ENCODE measurements at places on chromosomes 2 and 18. TPM values are rescaled to one million over a fixed set of nuclear protein-coding genes. Genes with fewer than 3 reads are reported as not detected.

The LINC00305 gene
- polyA plus RNA-seq: 0.09 TPM

The WDR7 gene
- polyA plus RNA-seq: 2.5 TPM

The COLEC11 gene
- polyA plus RNA-seq: 11.9 TPM

The ICA1L gene
- polyA plus RNA-seq: 3.5 TPM

The DUSP2 gene
- polyA plus RNA-seq: 1.3 TPM

The GNAL gene
- polyA plus RNA-seq: 0.72 TPM

The NYAP2 gene
- 0.07 TPM for polyA plus RNA-seq

The VWC2L gene
- polyA plus RNA-seq: 0.12 TPM

The KYNU gene
- polyA plus RNA-seq: 0.40 TPM

The ZDBF2 gene
- polyA plus RNA-seq: 1.6 TPM

DNA sequence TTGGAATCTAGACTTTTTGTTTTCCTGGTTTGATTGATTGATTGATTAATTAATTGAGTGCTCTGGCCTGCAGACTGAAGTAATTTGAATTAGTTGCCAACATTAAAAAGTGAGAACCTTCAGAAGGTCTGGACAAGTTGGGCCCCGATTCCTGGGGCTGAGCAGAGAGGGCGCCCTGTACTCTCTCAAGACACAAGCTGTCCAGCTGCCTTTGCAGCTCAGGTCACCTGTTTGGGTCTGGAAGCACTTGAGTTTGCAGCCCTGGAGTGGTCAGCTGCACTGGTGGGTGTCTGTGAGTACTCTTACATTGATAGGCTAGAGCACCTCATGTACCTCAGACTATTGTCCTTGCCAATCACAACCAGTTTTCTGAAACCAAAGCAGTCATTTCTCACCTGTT, 22.7 kb upstream of the CELF4 start:
- no peak overlapping the region for H3K4me3 ChIP-seq
- no peaks in the 10 kb centered on the region for H3K36me3 ChIP-seq
- H3K27ac ChIP-seq: no peak overlapping the region
- no peak for DNase-seq
- H3K4me1 ChIP-seq: no peaks in the 10 kb centered on the region

DNA sequence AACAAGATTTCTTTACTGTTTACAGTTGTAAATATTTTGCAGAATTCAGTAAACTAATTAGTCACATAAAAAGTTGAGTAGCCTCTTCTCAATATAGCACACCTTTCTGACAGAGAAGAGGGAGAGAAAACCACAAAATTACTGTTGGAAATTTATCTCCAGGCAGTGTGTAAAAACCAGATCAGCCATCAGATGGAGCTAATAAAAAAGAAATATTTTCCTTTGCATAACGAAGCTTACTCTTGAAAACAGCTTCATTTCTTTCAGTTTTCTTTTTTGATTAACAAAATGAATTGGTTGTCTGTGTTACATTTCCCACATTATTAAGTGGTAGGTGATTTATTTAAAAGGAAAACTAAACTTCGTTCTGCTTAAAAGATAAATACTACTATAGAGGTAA, 259.3 kb upstream of the KCNJ3 start:
- H3K36me3 ChIP-seq: no peaks in the 10 kb centered on the region
- no peaks in the 10 kb centered on the region for H3K27me3 ChIP-seq
- no peak overlapping the region for H3K27ac ChIP-seq

DNA sequence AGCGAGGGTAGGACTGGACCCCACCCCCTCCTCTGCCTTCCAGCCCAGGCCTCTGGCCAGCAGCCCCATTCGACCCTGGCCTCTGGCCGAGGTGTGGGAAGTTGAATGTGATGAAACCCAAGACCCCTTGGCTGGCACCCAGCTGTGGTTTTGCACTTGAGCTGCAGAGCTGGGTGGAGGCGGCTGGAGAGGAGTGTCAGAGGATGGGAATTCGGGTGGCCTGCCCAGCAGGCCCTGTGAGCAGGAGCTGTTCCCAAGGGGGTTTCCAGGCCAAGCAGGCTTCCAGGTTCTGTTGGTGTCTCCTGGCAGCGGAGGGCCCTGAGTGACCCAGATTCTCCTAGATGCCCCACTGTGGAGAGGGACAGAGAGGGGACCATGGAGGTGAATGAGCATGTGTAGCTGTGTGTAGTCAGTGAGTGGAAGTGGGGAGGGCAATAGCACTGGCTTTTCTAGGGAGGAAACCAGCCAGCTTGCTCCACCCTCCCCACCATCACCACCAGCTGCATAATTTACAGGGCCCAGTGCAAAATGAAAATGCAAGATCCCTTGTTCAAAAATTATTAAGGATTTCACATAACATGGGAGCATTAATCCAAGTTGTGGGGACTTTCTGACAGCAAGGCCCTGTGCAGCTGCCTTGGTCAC, 172.2 kb upstream of the HAAO start:
- H3K27me3 ChIP-seq: no peaks in the 10 kb centered on the region
- H3K4me1 ChIP-seq: no peaks in the 10 kb centered on the region
- no peak for DNase-seq
- H3K4me3 ChIP-seq: no peak overlapping the region

DNA sequence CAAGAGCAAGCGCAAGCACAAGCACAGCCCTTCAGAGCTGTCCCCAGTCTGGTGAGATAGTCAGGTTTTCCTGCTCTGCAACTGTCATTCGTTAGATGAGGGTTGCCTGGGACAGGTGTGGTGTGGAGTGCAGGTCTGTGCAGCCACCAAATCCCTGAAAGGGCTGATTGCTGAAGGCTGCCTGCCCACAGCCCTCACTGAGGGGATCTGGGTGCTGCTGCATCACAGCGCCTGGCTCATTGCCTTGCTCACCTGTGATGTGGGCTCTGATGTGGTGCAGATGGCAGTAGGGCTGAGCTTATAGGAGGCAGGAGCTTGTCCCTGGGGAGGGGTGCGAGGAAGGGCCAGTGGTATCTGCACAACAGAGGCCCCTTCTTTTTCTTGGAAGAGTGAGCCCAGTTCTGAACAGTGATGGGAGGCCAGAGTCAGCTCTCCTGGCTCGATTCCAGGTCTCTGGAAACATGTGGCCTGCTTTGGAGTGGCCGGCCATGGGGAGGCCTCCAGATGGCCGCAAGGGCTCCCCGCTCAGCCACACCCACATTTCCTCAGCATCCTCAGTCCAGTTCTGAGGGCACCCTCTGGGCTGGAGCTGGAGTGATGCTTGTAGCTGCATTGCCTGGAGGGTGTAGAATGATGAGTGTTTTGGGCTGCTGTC, 11.4 kb downstream of the UBE2F start:
- H3K36me3 ChIP-seq: no peaks in the 10 kb centered on the region
- DNase-seq: peak; percentile 49
- no peak overlapping the region for H3K27ac ChIP-seq
- no peak overlapping the region for H3K4me3 ChIP-seq
- H3K27me3 ChIP-seq: no peaks in the 10 kb centered on the region

GRCh38 chr2:118202707-118203303, 114.5 kb downstream of the INSIG2 start:
- no peaks in the 10 kb centered on the region for H3K4me1 ChIP-seq
- H3K4me3 ChIP-seq: no peak overlapping the region
- H3K36me3 ChIP-seq: no peaks in the 10 kb centered on the region
- no peak for DNase-seq
- no peak overlapping the region for H3K27ac ChIP-seq

GRCh38 chr2:160538559-160539355, 45.1 kb upstream of the RBMS1 start:
- no peaks in the 10 kb centered on the region for H3K27me3 ChIP-seq
- no peaks in the 10 kb centered on the region for H3K36me3 ChIP-seq
- H3K4me3 ChIP-seq: no peak overlapping the region
- no peak for DNase-seq
- no peak overlapping the region for H3K27ac ChIP-seq
- H3K4me1 ChIP-seq: no peaks in the 10 kb centered on the region

DNA sequence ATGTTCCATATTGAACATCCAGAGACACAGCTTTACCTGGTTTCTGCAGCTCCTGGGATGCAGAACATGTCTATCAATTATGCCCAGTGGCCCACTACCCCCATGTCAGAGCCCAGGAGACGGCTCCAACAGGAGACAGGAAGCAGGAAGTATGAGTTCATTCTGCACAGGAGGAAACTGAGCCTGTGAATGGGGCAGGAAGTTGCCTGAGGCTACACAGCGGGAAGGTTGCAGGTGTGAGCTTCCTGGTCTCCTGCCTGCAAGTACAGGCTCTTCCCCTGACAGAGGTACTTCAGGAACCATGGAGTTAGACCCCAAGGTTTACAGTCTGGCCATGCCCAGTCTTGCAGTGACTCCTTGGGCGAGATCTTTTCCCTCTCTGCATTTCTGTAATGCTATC, 2.8 kb upstream of the BOK start:
- DNase-seq: no peak
- H3K4me1 ChIP-seq: no peaks in the 10 kb centered on the region
- no peak overlapping the region for H3K4me3 ChIP-seq
- no peak overlapping the region for H3K27ac ChIP-seq

GRCh38 chr2:202066875-202067274, 6.2 kb upstream of the KIAA2012 start:
- no peak for DNase-seq
- no peak overlapping the region for H3K4me3 ChIP-seq
- no peaks in the 10 kb centered on the region for H3K36me3 ChIP-seq
- no peaks in the 10 kb centered on the region for H3K4me1 ChIP-seq
- H3K27me3 ChIP-seq: no peaks in the 10 kb centered on the region
- no peak overlapping the region for H3K27ac ChIP-seq

DNA sequence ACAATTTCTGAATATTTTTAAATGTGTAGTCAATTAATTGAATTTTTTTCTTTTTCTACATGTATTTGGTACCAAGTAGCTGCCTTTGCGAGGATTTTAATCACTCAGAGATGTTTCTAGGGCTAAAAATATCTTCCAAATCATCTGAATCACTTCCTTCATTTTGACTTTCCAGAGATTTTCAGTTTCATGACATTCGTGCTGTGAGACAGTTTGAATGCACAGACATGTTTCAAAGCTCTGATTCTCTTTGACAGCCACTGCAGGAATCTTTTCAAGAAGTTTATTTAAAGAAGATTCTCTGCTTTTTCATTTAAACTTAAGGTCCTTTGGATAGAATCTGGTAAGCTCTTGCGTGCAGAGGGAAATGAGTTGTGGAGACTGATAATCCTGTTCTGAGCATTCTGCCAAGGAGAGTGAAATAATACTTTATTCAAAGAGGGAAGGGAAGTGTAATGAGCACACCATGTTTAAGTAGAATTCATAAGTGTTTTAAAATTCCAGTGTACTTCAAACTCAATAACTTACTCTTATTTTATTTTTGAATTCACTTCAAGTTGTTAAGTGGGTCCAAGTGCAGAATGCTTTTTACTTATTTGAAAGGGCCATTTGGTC, 9.7 kb downstream of the CYBRD1 start:
- H3K27me3 ChIP-seq: no peaks in the 10 kb centered on the region
- no peaks in the 10 kb centered on the region for H3K4me1 ChIP-seq
- H3K27ac ChIP-seq: no peak overlapping the region
- H3K4me3 ChIP-seq: no peak overlapping the region
- no peaks in the 10 kb centered on the region for H3K36me3 ChIP-seq
- DNase-seq: no peak

DNA sequence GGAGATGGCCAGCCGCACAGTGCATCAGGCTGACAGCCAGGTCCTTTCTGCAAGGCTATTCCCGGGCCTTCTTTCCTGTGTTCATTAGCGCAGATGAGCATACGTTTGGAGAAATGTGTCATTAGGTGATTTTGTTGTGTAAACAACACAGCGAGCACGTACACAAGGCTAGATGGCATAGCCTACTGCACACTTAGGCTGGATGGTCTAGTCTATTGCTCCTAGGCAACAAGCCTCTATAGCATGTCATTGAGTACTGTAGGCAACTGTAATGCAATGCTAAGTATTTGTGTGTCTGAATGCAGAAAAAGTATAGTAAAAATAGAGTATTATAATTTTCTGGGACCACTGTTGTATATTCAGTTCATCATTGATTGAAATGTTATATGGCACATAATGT, 50.9 kb upstream of the PHLPP1 start:
- H3K27ac ChIP-seq: no peak overlapping the region
- no peaks in the 10 kb centered on the region for H3K27me3 ChIP-seq
- no peak for DNase-seq

GRCh38 chr2:210687786-210688470, 131.5 kb downstream of the CPS1 start:
- H3K27me3 ChIP-seq: no peaks in the 10 kb centered on the region
- no peak overlapping the region for H3K27ac ChIP-seq
- no peaks in the 10 kb centered on the region for H3K4me1 ChIP-seq
- H3K36me3 ChIP-seq: no peaks in the 10 kb centered on the region
- no peak overlapping the region for H3K4me3 ChIP-seq
- no peak for DNase-seq

GRCh38 chr2:169819106-169819505, 5.6 kb downstream of the METTL5 start:
- peaks cover 16% of the 10 kb centered on the region for H3K4me1 ChIP-seq
- no peak overlapping the region for H3K4me3 ChIP-seq
- peaks cover 10% of the 10 kb centered on the region for H3K36me3 ChIP-seq
- H3K27ac ChIP-seq: no peak overlapping the region

DNA sequence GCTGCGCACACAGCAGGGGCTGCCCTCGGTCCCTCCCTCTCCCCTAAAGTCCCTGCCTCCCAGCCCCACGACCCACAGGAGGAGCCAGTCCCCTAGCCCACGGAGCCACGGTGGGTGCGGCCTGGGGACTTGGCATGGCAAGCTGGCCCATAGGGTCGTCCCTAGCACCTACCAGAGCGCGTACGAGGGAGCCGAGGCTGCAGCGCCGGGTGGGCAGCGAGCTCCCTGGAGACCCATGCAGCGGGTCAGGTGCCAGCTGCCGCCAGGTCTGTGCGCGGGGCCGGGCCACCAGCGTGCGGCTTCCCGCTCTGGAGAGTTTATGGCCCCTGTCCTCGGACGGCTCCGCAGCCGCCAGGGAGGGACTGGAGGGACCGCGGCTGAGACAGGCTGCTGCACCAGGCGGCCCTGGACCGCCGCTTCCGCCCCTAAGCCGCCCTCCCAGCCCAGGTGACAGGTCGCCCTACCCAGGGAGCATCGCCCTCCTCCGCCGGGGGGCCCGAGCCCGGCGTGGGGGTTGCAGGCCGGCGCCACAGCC, 273.6 kb downstream of the CCDC74A start:
- peak overlapping the region; percentile 8 for H3K27ac ChIP-seq
- no peaks in the 10 kb centered on the region for H3K36me3 ChIP-seq
- DNase-seq: peak; percentile 57
- no peaks in the 10 kb centered on the region for H3K27me3 ChIP-seq
- peak overlapping the region; percentile 26 for H3K4me3 ChIP-seq

GRCh38 chr18:45738660-45739059, 14.7 kb downstream of the SLC14A1 start:
- no peak overlapping the region for H3K4me3 ChIP-seq
- H3K4me1 ChIP-seq: no peaks in the 10 kb centered on the region
- H3K27me3 ChIP-seq: no peaks in the 10 kb centered on the region
- DNase-seq: no peak

- no peaks in the 10 kb centered on the region for H3K27me3 ChIP-seq
- H3K27ac ChIP-seq: no peak overlapping the region
- no peaks in the 10 kb centered on the region for H3K4me1 ChIP-seq
- H3K36me3 ChIP-seq: no peaks in the 10 kb centered on the region
Observed at GRCh38 chr2:10169581-10169980, 47.0 kb downstream of the RRM2 start.

Measured in pancreas (tissue), 10 donors.